ENCODE measurements at places on chromosomes 6 and 20. TPM values are rescaled to one million over a fixed set of nuclear protein-coding genes. Genes with fewer than 3 reads are reported as not detected.

DNA sequence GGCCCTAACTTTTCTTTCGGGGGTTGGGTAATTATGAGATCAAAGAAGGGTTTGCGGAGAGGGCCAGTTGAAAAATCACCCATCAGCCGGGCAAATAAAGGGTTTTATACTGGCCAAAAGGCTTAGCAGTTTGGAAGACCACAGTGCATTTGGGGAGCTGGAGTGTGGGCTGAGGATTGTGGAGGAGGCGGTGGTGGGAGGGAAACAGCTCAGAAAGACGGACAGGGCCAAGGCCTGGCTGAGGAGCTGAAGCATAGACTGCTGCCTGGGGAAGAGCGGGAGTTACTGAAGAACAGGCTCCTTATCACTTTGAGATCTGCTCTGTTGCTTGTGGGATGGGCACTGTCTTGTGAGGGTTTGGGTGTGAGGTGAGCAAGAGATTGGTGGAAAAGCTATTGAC is 144.2 kb downstream of the CARMIL1 start:
- DNase-seq, result no peak

- no peak for DNase-seq
These were observed 902 bp downstream of the ZNF337 start for GRCh38 chr20:25695532-25696370.

DNA sequence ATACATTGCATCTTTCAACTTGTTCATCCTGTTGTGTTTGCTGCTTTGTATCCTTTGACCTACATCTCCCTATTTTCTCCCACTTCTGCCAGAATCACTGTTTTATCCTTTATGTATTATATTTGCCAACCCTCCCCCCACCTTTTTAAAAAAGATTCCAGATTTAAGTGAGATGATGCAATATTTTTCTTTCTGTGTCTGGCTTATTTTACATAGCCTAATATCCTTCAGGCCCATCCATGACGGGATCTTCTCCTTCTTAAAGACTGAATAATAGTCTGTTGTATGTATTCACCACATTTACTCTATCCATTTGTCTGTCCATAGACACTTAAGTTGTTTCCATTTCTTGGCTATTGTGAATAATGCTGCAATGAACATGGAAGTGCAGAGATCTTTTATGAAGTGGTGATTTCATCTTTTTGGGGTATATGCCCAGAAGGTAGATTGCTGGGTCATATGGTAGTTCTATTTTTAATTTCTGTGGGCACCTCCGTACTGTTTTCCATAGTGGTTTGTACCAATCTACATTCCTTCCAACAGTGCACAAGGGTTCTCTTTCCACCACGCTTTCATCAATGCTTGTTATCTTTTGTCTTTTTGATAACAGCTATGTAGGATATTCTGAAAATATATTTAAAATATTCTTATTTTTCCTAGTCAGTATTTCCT is 181.0 kb downstream of the CDKAL1 start:
- no peak for DNase-seq

GRCh38 chr6:5786969-5787720 is 219.6 kb downstream of the NRN1 start:
- DNase-seq, result no peak

IFT52 gene
- polyA plus RNA-seq, result 29.6 TPM

DNA sequence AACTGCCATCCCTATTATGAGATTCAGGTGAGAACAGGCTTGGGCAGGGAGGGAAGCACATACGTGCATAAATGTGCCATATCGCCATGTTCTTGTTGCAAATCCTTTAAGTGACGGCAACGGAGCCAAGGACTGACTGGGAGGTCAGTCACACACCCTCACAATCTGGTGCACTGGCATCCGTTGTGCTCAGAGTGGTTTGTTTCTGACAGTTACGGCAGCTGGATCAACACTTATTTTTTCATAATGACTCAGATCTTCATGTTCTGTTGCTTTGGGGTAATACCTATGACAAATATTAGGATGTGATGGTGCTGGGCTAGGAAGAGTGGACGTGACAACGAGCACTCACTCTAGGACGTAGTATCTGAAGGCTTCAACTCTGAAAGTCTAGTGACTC is 56.2 kb upstream of the PREP start:
- DNase-seq, result no peak

SULF2 gene
- polyA plus RNA-seq, result 101 TPM

- no peak for DNase-seq
These were observed 90.5 kb upstream of the PRSS16 start for GRCh38 chr6:27156874-27157458.

PAK5 gene
- 0.09 TPM for polyA plus RNA-seq

DNA sequence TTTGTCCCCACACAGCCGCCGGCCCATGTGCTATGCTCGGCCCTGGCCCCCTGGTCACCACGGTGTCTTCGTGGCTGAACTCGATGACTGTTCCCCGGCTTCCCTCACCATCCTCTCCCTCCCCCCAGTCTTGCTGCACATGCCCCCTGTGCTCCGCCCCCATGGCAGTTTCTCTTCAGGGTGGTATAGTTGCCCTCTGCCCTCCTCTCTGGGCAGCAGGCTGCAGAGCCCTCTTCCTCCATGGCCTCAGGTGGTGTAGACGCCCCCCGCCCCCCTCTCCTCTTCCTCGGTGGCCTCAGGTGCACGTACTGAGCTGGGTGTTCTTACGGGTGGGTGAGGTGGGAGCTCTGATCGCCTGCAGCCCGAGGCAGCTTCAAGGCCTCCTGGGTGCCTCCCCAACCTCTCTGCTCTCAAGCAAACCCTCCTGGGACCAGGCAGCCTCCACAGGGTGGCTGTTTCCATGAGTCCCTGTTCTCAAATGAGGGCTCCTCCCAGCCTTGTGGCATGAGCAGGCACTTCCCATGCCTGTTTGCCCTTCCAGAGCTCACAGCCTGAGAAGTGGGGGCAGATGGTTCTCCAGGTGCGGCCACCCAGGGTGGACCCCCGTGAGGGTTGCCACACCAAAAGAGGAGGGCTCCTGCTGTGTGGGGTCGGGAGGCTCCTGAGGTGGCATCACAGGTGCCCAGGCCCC is 24.8 kb downstream of the COL20A1 start:
- DNase-seq, result no peak

ADGRF1 gene
- polyA plus RNA-seq, result 0.14 TPM

DNA sequence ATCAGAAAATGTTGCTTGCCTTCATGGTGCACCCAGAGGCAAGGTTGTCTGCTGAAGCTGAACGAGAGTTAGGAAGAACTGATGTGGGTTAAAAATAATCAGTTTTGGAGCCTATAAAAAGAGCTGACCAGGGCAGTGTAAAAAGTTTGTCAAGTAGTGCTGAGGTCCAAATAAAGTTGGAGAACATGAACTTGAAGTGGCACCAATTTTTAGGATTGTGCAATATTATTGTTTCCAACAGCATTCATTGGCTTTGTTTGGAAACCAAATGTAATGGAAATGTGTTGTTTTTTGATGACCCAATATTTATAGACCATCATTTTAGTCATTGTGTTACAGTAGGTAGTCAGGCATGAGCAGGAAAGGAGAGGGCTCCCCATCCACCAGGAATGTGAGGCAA is 55.7 kb downstream of the GPR63 start:
- DNase-seq, result no peak

- no peak for DNase-seq
These were observed 49.7 kb downstream of the AKAP12 start for GRCh38 chr6:151289399-151290007.

SCRT2 gene
- not detected for polyA plus RNA-seq

IL17F gene
- not detected for polyA plus RNA-seq

- DNase-seq, result no peak
These were observed 135.5 kb downstream of the CDKAL1 start for GRCh38 chr6:20669571-20670314.

DNA sequence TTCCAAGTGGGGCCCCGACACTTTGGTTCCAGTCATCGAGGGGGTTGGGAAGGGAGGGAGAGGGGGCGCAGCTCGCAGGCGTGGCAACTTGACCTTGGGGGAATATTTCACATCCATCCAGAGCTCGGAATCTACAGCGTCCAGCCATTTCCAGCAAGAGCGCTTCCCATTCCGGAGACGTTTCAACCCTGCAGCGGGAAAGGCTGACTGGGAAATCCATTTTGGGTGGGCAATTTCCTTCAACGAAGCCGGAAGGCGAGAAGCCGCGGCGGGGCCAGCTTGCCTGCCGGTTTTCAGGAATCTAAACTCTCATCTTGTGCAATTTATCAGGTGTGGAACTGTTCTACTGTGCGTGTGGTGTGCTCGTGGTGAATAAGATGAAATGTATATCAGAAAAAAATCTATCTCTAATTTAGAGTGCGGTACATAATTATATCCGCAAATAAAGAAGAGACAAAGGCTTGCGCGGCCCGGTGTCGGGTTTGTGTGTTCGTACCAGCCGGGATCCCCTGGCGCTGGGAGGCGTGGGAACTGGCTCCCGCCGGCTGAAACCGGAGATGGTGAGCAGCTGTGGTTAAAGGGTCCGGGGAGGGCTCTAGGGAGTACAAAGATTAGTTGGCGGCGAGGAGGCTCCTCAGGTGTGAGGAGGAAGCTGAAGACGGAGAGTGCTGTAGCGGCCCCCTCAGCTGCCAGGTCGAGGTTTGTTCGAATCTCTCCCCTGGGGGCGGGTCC is 4.8 kb downstream of the SLC32A1 start:
- no peak for DNase-seq

- DNase-seq, result peak; percentile 21
These were observed at the start of gene LINC00237 for GRCh38 chr20:21106171-21107017. Gene LINC00237, minus strand, starts transcription at chr20:21106358.

GRCh38 chr6:2756687-2757224 is 6.0 kb upstream of the MYLK4 start:
- DNase-seq, result no peak

HDGFL1 gene
- not detected for polyA plus RNA-seq

GRCh38 chr20:53522696-53523095 is 70.9 kb downstream of the ZNF217 start:
- no peak for DNase-seq

DNA sequence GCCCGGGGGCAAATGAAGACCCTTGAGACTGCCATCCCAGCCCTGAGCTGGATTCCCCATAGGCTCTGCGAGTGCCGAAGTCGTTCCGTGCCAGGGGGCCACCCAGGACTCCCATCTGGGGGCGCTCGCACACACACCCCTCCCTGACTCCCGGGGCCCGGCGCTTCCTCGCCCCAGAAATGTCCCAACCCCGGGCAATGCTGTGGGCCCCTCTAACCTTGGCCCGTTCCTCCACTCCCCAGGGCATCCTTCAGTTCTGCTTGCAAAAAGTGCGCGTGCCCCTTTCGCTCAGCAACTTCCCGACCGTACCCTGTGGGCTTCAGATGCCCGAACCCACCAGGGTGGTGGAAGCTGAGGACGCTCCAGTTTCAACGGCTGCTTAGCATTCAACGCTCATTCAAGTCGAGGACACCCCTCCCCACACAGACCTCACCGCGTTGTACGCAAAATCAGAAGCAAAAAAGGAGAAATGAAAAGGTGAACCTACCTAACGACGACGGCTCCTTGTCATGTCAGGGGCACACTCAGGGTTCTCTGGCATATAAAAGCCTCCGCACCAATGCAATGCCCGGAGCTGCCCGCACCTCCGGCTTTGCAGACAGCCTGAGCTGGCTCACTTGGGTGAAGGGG is 25.3 kb downstream of the RIPOR2 start:
- DNase-seq, result no peak

DNA sequence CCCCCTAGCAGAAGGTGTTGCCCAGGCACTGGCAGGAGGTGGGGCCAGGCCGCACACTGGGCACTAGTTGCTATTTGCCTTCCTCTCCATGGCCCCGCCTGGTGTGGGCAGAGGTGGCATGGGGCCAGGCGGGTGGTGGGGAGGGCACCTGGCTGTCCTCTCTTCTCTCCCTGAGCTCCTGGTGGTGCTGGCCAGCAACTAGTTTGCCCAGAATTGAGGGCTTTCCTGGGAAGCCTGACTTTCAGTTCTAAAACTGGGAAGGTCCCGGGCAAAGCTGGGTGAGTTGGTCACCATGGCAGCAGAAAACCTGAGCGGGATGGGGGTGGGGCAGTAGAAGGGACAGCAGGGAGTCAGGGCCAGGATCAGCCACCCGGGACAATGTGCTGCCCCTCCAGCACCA is 48.2 kb downstream of the RBM38 start:
- DNase-seq, result no peak

GRCh38 chr6:87879132-87879861 is 168.3 kb upstream of the SPACA1 start:
- DNase-seq, result peak; percentile 27

DNA sequence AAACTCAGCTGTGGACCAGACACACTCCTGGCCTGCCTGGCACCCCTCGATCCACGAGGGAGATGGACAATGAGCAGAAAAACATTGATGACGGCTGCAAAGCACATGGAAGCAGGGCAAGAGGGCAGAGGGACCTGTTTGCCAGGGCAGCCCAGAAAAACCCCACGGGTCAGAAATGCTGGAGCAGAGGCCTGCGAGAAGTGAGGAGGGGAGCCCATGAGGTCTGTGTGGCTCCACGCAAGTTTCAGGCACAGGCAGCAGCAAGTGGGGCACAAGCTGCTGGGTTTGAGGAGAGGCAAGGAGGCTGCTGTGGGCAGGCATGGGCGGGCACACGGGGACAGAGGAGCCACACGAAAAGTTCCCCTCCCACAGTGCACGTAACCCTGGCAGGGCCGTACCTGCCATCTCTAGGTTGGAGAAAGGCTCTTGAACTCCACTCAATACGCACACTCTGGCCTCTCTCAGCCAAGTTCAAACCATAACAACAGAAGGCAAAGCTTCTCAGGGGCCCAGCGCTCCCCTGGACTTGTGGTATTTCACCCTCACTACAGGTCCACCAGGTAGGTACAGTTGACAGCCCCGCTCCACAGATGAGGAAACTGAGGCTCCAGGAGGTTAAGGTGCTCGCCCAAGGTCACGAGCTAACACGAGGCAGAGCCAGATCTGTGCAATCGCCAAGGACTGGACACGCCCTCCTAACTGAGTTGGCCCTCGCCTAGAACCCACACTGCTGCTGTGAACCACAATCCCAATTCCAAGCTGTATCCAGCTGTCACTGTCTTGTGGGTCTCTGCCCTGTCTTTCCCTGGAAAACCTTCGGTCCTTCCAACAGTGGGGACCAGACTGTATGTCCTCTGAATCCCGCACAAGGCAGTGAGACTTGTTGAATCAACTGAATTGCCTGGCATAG is 108.2 kb downstream of the NOL4L start:
- no peak for DNase-seq

FOXQ1 gene
- 0.12 TPM for polyA plus RNA-seq

GRCh38 chr6:111171577-111172400 is 84.5 kb downstream of the SLC16A10 start:
- DNase-seq, result no peak

DNA sequence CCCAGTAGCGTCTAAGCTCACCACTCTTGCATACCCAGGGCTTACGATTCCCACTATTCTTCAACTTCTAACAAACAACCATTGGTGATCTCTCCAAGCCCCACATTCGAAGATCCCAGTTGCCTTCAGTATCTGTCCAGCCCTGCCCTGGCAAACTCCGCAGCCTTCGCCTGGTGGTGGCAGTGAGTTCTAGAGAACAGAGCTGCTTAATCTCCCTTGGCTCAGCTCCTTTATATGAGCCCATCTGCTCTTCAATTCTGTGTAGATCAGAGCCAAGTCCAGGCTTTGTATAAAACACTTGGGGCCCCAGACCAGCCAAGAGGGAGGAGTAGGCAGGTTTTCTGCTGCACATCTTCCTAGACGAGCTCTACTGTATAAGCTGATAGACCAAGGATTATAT is 193.3 kb downstream of the PHACTR1 start:
- peak; percentile 26 for DNase-seq
